ENCODE measurements at places on chromosomes 12 and 14. TPM values are rescaled to one million over a fixed set of nuclear protein-coding genes. Genes with fewer than 3 reads are reported as not detected.

OR6C74 gene
- total RNA-seq: not detected

DNA sequence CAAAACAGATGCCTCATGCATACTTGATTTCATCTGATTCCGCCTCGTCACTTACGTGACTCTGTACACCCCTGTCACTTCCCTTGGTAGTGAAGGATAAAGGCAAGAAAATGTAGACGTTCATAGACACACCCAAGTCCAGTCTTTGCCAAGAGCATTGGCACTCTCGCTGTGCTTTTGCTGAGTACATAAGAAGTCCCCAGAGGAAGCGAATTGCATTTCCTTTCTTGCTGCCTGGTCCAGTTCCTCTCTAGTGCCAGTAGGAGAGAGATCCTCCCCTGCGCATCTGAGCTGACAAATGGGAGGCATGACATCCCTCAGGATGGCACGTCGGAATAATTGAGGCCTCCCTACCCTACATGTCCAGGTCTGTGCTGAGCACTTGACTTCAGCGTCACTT is 21.3 kb upstream of the RIN3 start:
- H3K4me1 ChIP-seq: no peaks in the 10 kb centered on the region
- no peak overlapping the region for H3K27ac ChIP-seq
- no peaks in the 10 kb centered on the region for H3K36me3 ChIP-seq
- no peak for DNase-seq
- no peaks in the 10 kb centered on the region for H3K27me3 ChIP-seq
- no peak overlapping the region for H3K4me3 ChIP-seq

DNA sequence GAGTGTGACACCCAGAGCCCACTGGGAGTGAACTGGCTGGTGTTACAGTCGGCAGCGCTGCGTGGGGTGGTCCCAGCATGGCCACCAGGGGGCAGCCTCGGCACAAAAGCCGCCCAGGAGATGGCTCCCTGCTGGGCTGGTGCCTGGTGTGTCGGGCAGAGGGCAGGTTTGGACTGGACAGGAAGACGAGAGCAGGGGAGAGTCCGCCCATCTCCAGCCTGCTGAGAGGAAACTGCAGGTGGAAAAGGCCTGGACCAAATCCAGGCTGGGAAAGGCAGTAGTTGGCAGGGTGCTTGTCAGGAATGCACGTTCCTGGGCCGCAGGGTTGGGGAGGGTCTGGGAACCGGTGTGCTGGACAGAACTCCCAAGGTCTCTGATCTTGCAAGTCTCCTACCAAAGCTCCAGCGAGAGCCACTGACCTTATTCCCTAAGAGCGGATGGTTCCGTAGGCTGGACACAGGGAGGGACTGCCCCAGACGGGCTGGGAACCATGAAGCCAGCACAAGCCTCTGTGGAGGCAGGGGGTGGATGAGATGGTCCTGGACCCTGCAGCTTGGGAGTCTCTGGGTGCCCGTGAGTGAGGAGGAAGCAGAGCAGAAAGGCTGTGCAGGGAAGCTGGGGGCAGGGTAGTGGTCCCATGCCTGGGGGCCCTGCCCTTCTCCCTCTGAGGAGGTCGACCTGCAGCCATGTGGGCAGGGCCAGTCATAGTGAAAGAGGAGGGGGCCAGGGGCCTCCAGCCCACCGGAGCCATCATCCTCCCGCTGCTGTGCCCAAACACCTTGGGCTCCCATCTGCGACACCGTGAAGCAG is 1.8 kb downstream of the AHNAK2 start:
- no peaks in the 10 kb centered on the region for H3K27me3 ChIP-seq
- peak; percentile 92 for DNase-seq
- H3K4me1 ChIP-seq: peaks cover 32% of the 10 kb centered on the region
- no peaks in the 10 kb centered on the region for H3K36me3 ChIP-seq
- no peak overlapping the region for H3K27ac ChIP-seq

DNA sequence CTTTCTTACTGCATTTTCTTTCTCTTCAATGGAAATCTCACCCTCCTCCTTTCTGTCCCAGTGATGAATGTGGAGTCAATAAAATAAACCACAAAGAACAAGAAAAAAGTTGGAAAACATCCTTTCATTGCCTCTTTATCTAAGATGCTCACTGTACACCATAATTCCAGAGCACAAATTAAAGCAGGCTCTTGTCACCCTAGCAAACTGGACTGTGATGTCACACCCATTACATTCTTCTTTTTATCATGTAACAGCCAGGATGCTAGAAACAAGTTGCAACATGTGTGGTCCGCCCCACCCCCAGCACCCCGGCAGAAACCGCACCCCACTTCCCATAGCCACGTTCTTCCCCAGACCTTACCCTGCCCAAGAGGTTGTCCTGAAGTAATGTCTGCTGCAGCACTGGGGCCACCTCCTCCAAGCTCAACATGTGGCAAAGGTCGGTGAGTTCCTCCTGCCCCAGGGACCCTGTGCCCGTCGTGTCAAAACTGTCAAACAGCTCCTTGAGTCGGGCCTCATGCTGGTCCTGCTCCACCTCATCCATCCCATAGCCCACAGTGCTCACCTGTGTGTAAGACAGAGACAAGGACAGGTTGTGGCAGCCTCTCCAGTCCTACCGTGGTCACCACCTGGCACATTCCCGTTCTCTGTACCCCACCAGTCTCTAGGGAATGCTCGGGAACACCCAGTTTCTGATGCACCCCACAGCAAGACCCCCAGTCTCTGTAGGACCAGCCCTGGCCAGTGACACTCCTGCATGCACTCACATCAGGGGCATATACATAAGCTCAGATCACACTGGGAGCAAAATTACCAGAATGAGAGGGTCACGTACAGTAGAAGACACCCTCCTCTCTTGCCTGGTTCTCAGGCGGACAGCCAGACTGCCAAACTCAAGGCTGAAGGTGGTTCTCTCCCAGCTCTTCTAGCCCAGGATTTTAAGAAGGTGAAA is 9.2 kb downstream of the NIN start:
- H3K27ac ChIP-seq: no peak overlapping the region
- no peak for DNase-seq
- peaks cover 11% of the 10 kb centered on the region for H3K4me1 ChIP-seq

- peaks cover 10% of the 10 kb centered on the region for H3K27me3 ChIP-seq
- no peaks in the 10 kb centered on the region for H3K36me3 ChIP-seq
- H3K27ac ChIP-seq: no peak overlapping the region
- DNase-seq: no peak
Measured at GRCh38 chr14:96660123-96660522, 137.1 kb upstream of the VRK1 start.

DNA sequence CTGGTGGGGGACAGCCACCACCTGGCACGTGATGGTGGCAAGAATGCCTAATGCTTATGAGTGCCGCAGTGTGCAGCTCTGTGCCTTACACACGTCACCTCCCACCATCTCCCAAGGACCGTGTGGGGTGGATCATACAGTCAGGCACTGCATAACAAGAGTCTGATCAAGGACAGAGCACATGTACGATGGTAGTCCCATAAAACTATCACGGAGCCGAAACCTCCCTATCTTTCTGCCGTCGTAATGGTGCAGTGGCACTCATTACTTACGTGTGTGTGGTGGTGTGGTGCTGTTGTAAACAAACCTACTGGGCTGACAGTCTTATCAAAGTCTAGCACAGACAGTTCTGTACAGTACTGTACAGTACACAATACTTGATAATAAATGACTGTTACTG is 89.3 kb downstream of the CACNA1C start:
- H3K27me3 ChIP-seq: no peaks in the 10 kb centered on the region
- no peaks in the 10 kb centered on the region for H3K4me1 ChIP-seq
- no peak for DNase-seq
- H3K36me3 ChIP-seq: no peaks in the 10 kb centered on the region

KCTD10 gene
- total RNA-seq: 20.1 TPM

DNA sequence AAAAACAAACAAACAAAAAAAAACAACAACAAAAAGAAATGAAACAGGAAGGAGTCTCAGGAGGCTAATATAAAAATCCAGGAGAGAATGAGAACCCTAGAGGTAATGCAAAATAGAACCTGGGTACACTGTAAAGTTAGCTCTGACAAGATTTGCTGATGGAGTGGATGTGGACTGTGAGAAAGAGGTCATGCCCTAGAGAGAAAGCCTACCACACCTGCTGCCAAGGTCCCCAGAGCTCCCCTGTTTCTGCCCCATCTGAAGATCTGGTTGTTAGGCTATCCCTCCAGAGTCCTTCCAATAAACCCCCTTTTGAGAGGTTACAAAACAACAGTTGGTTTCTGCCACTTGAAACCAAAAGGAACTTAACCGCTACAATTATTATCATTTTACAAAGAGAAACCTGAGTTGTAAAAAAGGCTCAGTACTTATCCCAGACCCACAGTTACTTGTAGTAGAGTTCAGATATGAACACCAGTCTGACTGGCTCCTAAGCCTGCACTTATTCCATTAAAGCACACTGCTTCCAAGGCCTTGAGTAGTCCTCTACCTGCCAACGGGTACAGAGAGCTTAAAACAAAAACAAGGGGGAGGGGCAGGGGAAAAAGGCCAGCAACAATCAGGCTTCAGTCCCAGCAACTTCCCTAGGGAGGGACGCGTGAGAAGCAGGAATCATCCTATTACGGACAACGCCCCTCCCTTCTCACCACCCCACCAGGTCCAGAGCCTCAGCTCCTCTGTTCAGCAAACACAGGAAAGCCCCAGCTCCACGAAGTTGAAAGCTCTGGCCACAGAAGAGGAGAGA is 27.7 kb downstream of the PPP1R13B start:
- no peaks in the 10 kb centered on the region for H3K36me3 ChIP-seq
- H3K4me1 ChIP-seq: peaks cover 5% of the 10 kb centered on the region
- no peaks in the 10 kb centered on the region for H3K27me3 ChIP-seq

DNA sequence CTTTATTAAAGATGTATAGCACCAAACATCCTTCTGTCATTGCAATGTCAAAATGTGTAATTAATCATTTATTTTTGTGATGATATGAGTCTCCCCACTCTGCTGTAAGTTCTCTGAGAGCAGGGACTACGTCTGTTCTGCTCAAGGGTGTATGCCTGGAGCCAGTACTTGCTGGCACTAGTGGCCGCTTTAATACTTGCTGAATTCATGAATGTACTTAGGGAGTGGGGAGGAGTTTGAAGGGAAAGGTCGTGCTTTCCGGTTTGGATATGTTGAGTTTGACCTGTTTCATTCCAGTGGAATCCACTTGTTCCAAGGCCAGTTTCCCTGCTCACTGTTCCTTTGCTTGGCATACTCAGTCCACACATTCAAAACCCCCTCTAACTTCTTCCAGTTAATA is 1.9 kb upstream of the DCAF5 start:
- H3K27ac ChIP-seq: no peak overlapping the region
- DNase-seq: no peak
- H3K4me3 ChIP-seq: no peak overlapping the region
- H3K36me3 ChIP-seq: no peaks in the 10 kb centered on the region

GRCh38 chr14:57865403-57866198 is at the start of gene SLC35F4:
Gene SLC35F4 (minus strand): TSS chr14:57866092.
- H3K4me3 ChIP-seq: no peak within 1 kb of the TSS
- H3K27ac ChIP-seq: no peak within 1 kb of the TSS
- no peaks in the 10 kb centered on the region for H3K36me3 ChIP-seq
- H3K4me1 ChIP-seq: peaks cover 3% of the 10 kb centered on the region
- DNase-seq: no peak

DNA sequence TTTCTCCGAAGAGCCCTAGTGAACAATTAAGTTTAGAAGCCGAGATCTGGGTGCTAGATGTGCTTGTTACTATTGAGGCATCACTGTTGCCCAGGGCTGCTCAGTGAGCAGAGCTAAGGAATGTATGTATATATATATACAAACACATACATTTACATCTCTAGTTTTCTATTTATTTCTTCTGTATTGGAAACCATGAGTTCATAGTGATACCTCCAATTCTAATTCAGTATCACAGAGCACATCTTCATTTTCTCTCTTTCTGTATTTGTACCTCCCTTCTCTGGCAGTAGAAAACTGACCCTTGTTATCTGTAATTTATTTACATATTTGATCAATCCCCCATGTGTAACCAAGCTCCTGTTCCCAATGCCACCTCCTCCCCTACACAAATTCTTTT is 40.7 kb upstream of the FUT8 start:
- no peak overlapping the region for H3K4me3 ChIP-seq
- H3K27me3 ChIP-seq: no peaks in the 10 kb centered on the region
- no peak for DNase-seq
- no peaks in the 10 kb centered on the region for H3K36me3 ChIP-seq

- no peaks in the 10 kb centered on the region for H3K4me1 ChIP-seq
- no peak overlapping the region for H3K4me3 ChIP-seq
- DNase-seq: no peak
- H3K27ac ChIP-seq: no peak overlapping the region
- no peaks in the 10 kb centered on the region for H3K27me3 ChIP-seq
Measured at GRCh38 chr12:50862316-50862715, 19.6 kb downstream of the TMPRSS12 start.

DNA sequence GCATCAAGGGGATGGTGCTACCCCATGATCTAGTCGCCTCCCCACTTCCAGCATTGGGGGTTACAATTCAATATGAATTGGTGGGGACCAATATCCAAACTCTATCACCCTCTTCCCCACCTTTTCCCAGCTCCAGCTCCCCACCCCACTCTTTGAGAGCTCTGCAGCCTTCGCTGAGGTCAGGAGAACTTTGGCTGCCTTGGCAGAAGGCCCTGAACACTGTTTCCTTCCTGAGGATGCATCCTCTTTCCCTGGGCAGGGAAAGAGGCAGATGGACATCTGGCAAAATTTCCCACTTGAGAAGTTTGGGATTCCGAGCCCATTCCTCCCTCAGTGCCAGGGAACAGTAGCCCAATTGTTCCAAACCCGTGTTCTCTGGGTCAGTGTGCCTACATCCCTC is 169.1 kb downstream of the TSPAN9 start:
- H3K4me3 ChIP-seq: no peak overlapping the region
- DNase-seq: no peak
- peaks cover 49% of the 10 kb centered on the region for H3K4me1 ChIP-seq
- H3K27ac ChIP-seq: no peak overlapping the region

DNA sequence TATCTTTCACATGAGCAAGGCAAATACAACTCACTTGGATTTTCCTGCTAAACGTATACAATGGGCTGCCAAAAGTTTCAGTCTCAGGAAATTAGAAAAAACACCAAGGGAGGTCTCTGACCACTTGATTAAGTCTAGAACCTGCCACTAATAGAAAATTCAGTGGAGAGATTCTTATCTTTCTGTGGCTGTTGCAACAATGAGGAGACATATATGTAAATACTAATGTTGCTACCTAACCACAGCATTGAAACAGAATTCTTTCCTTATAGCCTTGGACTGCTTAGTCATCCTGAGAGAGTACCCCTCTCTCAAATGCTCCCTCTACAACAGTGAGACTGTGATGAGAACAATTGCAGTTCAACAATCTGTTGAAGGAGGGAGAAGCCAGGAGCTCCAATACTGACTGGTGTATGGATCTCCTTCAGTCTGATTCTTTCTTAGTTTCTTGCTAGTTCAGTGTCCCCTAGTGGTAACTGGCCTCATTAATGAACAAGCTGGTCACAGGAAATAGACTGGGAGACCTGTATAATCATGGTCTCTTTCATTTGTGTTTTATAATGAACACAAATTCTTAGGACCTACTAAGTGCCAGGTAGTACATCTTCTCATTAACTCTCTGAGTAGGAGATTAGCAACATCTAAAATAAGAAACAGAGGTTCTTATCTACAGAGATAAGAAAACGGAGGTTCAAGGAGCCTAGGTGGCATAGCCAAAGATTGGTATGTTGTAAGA is 164.5 kb downstream of the SLC38A4 start:
- H3K4me1 ChIP-seq: no peaks in the 10 kb centered on the region
- peak overlapping the region; percentile 35 for H3K27ac ChIP-seq
- no peaks in the 10 kb centered on the region for H3K36me3 ChIP-seq
- H3K27me3 ChIP-seq: no peaks in the 10 kb centered on the region
- no peak overlapping the region for H3K4me3 ChIP-seq
- no peak for DNase-seq

Measured in liver (tissue), 10 donors.